Breast epithelium (tissue), 4 donors: ENCODE measurements at places on chromosomes 1 and 21. TPM values are rescaled to one million over a fixed set of nuclear protein-coding genes. Genes with fewer than 3 reads are reported as not detected.

The PLA2G2F gene
- not detected for total RNA-seq

- no peak overlapping the region for H3K4me3 ChIP-seq
- H3K36me3 ChIP-seq = no peaks in the 10 kb centered on the region
- no peak for DNase-seq
- no peaks in the 10 kb centered on the region for H3K4me1 ChIP-seq
- H3K27me3 ChIP-seq = no peaks in the 10 kb centered on the region
Measured at GRCh38 chr1:24481843-24482610, 20.6 kb upstream of the RCAN3 start.

DNA sequence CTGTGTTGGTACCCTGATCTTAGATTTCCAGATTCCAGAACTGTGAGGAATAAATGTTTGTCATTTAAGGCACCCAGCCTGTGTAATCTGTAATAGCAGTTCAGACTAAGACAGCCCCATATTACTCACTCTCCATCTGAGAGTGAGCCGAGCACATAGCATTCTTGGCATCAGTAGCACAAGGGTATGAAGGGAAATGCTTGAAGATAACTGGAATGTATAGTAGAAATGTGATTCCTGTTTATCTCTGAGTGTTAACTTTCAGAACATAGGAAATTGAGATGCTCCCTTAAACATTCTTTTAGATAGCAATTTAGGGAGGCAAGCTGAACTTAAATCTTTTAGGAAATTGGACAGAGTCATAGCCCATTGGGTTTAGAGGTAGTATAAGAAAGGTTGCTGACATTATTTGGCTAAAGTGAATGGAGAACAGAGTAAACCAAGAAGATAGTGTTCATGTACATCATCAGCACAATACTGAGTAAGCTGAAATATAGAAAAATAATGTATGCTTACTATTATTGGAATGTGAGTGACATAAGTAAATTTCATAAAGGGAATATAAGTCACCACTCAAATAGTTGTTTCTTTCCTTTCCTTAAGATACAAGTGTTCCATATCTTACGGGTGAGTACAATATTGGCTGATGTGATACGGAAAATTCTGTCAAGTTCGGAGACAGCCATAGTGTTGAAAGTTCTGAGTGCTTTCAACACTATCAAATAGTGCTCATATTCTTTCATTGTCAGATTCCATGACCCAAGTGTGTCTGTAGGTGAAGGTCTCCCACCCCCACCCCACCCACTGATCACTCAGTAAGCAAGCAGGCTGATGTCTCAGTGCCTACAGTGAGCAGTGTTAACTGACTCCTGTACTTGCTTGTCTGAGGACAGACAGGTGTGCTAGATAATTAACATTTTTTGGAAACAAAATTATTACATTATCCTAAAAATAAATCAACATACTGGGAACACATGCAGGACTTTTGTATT, 73.7 kb downstream of the LRRC8D start:
- no peak overlapping the region for H3K27ac ChIP-seq
- H3K27me3 ChIP-seq = no peaks in the 10 kb centered on the region
- no peaks in the 10 kb centered on the region for H3K36me3 ChIP-seq
- no peak for DNase-seq
- no peak overlapping the region for H3K4me3 ChIP-seq

GRCh38 chr1:9150582-9151327, 21.9 kb upstream of the GPR157 start:
- H3K4me1 ChIP-seq = no peaks in the 10 kb centered on the region
- no peaks in the 10 kb centered on the region for H3K36me3 ChIP-seq
- H3K27ac ChIP-seq = peak overlapping the region; percentile 40
- DNase-seq = no peak
- no peak overlapping the region for H3K4me3 ChIP-seq
- H3K27me3 ChIP-seq = no peaks in the 10 kb centered on the region

DNA sequence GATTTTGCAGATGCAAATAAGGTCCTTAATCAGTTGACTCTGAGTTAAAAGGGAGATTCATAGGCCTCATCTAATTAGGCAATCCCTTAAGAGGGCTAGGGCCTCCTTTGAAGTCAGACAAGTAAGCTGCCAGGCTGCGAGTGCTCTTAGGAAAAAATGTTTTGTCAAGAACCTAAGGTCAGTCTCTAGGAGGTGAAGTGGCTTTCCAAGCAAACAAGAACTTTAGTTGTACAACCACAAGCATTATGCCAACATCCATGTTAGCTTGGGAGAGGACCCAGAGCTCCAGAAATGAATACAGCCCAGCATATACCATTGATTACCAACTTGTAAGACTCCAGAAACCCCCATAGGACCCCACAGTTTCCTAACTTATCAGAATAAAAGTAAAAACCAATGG, 1366.2 kb downstream of the PLA2G4A start:
- no peak overlapping the region for H3K27ac ChIP-seq
- H3K36me3 ChIP-seq = no peaks in the 10 kb centered on the region
- H3K4me3 ChIP-seq = no peak overlapping the region
- no peaks in the 10 kb centered on the region for H3K27me3 ChIP-seq
- DNase-seq = no peak

The TTC39A gene
- 0.96 TPM for total RNA-seq

GRCh38 chr1:245441689-245442088, 286.9 kb downstream of the KIF26B start:
- H3K27ac ChIP-seq = no peak overlapping the region
- H3K4me1 ChIP-seq = no peaks in the 10 kb centered on the region
- DNase-seq = no peak
- H3K27me3 ChIP-seq = no peaks in the 10 kb centered on the region
- H3K4me3 ChIP-seq = no peak overlapping the region
- H3K36me3 ChIP-seq = no peaks in the 10 kb centered on the region

- H3K27me3 ChIP-seq = peaks cover 25% of the 10 kb centered on the region
- no peaks in the 10 kb centered on the region for H3K4me1 ChIP-seq
- no peak overlapping the region for H3K4me3 ChIP-seq
- DNase-seq = no peak
Measured at GRCh38 chr21:44571844-44572782, 1.4 kb upstream of the KRTAP10-4 start.

The AADACL3 gene
- not detected for total RNA-seq

GRCh38 chr1:37478451-37478881, 4.1 kb downstream of the ZC3H12A start:
- H3K36me3 ChIP-seq = peaks cover 9% of the 10 kb centered on the region
- no peaks in the 10 kb centered on the region for H3K27me3 ChIP-seq
- peaks cover 19% of the 10 kb centered on the region for H3K4me1 ChIP-seq

GRCh38 chr1:212073490-212073889, 37.9 kb downstream of the DTL start:
- no peak overlapping the region for H3K27ac ChIP-seq
- no peaks in the 10 kb centered on the region for H3K4me1 ChIP-seq
- no peak for DNase-seq

DNA sequence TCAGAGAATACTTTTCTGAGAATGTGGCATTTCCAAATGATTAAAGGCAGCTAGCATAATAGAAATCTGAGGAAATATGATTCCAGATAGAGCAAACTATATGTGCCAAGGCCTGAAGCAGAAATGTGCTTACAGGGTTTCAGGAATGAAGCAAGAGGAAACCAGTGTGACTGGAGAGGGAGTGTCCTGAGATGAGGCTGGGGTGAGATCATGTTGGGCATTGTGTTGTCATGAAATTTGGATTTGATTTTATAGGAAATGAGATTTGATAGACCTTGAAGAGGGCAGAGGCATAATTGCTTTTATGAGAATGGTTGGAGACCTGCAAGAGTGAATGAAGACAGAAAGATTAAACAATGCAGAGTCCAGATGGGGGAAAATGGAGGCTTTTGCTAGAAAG, 338.1 kb upstream of the SNX7 start:
- DNase-seq = no peak
- H3K36me3 ChIP-seq = no peaks in the 10 kb centered on the region
- no peak overlapping the region for H3K27ac ChIP-seq
- no peaks in the 10 kb centered on the region for H3K27me3 ChIP-seq

The CHI3L2 gene
- 14.1 TPM for total RNA-seq

The LAPTM5 gene
- 130 TPM for total RNA-seq

The AMY1B gene
- total RNA-seq = not detected

The TMCO4 gene
- total RNA-seq = 44.2 TPM

DNA sequence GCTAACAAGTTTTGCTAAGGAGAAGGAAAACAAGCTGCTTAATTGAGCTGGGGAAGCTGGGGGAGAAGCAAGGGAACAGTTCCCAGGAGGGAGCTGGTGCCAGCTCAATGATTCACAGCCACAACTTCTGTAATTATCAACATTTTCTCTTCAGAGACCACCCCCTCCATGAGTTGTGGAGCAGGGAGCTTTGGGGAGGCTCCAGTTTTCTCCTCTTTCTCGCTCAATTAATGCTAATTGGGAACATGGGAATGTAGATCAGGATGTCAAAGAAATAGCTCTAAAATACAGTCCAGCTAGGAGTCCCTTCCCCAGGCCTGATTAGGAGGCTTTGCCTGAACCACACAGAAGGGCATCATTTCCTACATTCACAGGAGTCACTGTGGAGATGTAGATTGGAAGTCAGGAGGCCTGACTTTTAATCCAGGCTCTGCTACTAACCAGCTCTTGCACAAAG, 12.1 kb upstream of the MNDA start:
- no peak overlapping the region for H3K4me3 ChIP-seq
- H3K27ac ChIP-seq = no peak overlapping the region
- H3K4me1 ChIP-seq = no peaks in the 10 kb centered on the region
